Left ventricle myocardium superior (tissue), 1 donor: ENCODE measurements at places on chromosomes 5 and 9. TPM values are rescaled to one million over a fixed set of nuclear protein-coding genes. Genes with fewer than 3 reads are reported as not detected.

DNA sequence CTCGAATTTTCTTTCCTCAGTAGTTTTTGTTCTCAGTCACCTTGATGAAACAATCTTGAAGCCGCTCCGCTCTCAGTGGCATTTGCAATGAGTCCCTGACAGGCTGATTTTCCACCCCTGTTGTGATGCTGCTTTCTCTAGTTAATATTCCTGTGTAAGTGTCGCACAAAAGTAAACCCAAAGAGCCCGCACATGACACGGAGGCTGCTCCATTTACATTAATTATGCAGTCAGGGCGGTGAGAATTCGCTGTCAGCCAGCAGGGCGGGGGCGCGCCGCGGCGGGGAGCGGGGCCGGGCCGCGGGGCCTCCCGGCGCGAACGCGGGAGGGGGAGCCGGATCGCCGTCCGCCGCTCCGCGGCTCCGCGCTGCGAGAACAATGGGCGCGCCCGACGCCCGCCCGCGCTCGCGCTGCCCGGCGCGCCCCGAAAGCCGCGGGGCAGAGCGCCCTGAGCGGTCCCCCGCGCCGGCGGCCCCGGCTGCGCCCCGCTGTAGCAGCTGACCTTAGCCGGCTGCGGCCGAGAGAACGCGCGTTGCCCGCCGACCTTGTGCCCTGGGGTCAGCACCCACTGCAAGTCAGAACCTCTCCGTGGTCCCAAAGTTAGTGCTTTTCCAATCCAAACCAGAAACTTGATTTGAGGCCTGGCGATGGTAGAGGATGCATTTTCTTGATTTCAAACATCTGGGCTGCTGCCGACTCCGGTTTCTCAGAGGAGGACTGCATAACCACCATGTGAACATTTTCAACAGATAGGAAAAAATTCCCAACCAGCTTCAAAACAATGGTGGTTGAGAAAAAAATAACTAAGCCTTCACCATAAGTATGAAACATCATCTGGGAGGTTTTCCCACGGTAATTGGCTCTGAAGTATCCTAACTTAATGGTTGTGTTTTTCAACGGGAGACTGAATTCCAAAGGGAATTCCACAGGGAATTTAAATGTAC, 142.6 kb downstream of the PBX3 start:
- DNase-seq = peak; percentile 68

DNA sequence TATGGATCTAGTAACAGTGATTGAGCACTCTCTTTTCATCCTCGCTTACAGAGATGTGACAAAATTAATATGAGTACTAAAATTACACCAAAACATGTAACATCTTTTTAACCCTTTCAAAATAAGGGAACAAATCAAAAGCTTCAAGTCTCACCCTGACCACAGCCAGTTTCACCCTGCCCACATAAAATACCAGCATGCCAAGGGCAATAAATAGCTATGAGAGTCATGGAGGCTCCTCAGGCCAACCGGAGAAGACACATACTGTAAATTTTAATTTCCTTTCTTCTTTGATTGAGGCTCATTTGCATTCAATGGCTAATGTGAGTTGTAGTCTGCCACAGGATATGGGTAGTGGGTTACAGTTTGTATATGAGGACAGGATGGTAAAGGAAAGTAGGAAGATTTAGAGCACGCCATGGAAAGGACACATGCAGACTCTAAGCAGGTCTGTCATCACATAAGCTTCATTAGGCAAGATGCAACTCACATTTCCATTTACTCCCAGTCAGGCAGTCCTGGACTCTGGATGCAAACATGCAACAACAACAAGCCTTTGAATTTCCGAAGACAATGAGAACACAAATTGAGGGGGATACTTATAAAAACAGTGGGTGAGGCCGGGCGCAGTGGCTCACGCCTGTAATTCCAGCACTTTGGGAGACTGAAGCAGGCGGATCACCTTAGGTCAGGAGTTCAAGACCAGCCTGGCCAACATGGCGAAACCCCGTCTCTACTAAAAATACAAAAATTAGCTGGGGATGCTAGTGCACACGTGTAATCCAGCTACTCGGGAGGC, 11.3 kb downstream of the IL4 start:
- no peak for DNase-seq

Gene LOX
- 6.0 TPM for total RNA-seq

DNA sequence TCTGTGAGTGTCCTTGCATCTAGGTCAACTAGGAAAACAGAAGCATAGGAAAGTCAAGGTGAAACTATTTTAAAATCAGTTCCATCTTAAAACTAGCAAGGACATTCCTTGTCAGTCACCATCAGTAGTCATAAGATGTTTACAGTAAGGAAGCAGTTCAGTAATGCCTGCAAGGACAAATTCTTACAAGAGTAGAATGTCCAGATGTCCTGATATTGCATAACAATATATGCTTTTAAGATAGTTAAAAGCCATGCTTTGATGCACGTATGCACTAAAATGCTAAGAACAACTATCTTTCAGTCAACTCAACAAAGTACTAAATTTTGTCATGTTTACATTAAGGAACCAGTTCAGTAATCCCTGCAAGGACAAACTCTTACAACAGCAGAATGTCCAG, 11.3 kb upstream of the SVEP1 start:
- DNase-seq = no peak

GRCh38 chr9:130461218-130461630, 16.5 kb downstream of the ASS1 start:
- peak; percentile 83 for DNase-seq

Gene CTXN3
- total RNA-seq = not detected

Gene GPR150
- total RNA-seq = not detected

DNA sequence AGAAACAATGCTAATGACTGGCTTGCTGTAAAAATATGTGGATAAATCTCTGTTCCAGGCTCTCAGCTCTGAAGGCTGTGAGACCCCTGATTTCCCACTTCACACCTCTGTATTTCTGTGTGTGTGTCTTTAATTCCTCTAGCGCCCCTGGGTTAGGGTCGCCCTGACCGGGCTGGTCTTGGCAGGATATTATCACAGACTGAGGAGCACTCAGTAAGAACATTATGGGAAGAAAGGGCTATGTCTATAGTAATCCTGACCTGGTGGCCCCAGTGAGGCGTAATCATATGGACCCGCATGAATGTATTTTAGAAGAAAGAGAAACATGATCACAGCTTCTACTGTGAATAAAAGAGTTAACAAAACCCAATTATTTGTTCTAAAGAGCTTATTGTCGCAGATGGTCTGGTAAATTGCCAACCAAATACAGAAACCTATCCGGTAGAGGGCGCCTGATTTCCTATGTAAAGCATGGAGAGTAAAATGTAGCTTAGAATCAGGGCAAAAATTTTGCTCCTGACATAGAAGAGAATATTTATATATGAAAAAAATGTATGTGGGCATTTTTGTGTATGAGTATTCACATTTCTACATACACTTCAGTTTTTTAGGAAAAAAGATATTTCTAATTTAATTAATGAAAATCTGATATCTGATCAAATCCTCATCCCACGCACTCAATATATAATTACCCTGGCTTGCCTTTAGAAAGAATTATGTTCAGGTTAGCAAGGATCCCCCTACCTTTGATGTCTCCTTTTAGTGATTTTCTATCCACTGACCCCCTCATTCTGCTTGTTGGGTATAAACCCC, 5.8 kb upstream of the IFNA1 start:
- no peak for DNase-seq

DNA sequence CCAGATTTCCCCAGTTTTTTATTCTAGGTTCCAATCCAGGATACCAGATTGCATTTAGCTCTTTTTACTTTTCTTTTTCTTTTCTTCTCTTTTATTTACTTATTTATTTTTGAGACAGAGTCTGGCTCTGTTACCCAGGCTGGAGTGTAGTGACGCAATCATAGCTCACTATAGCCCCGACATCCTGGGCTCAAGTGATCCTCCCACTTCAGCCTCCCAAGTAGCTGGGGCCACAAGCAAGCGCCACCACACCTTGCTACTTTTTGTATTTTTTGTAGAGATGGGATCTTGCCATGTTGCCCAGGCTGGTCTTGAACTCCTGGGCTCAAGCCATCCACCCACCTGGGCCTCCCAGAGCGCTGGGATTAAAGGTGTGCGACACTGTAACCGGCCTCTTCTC, 48.4 kb downstream of the GSN start:
- DNase-seq = no peak

DNA sequence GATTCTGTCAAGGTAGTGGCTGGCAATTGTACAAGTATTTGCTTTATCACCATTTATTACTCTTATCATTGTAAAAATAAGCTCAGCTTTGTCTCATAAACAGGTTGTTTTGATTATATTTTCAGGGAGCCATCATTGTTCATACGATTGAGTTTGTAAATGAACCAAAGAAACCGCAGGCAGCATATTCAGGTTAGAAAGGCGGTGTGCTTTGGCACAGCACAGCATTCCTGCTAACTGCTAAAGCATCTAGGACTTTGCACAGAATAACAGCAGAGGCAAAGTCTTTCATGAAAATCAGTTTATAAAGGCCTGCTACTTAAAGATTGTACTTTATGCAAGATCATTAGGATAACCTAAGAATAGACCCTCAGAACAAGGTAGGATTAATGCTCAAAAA, 281.5 kb upstream of the SLC24A2 start:
- DNase-seq = no peak

Gene F12
- not detected for total RNA-seq

Gene ENTREP1
- 21.3 TPM for total RNA-seq

GRCh38 chr5:171427318-171428167, 8.1 kb downstream of the FGF18 start:
- DNase-seq = peak; percentile 86

DNA sequence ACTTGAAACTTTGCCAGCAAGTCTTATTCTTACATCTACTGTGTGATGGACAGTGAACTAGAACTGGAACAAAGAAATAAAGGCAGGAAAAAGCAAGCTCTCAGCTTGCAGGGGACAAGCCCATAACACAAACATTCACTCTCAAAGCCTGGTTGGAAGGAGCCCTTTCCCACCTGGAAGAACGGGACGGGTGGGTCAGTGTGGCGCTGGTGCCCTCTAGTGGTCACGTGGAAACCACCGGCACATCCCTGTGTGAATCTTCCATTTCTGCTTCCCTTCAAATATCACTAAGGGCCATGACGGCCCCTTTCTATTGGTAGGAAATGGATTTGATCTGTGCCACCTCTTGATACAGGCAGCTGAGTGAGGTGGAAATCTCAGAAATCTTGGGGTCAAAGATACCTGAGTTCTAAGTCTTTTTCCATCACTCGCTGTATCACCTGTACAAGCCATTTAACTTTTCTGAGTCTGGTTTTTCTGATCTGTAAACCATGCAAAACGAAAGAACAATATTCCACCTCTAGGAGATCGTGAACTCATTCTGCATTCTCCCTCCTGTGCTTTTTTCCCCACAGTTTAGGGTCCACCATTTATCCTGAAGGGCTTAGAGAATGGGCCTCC, 211.6 kb downstream of the MSX2 start:
- peak; percentile 68 for DNase-seq

- no peak for DNase-seq
Measured at GRCh38 chr5:81854915-81855314, 104.0 kb upstream of the SSBP2 start.

- no peak for DNase-seq
Measured at GRCh38 chr5:115372146-115372545, 75.7 kb upstream of the CCDC112 start.
